AG08396 (cell line): ENCODE measurements at places on chromosomes 6 and 20.

GRCh38 chr20:53622247-53623133 lies 28.9 kb upstream of the ZNF217 start:
- DNase-seq = no peak

DNA sequence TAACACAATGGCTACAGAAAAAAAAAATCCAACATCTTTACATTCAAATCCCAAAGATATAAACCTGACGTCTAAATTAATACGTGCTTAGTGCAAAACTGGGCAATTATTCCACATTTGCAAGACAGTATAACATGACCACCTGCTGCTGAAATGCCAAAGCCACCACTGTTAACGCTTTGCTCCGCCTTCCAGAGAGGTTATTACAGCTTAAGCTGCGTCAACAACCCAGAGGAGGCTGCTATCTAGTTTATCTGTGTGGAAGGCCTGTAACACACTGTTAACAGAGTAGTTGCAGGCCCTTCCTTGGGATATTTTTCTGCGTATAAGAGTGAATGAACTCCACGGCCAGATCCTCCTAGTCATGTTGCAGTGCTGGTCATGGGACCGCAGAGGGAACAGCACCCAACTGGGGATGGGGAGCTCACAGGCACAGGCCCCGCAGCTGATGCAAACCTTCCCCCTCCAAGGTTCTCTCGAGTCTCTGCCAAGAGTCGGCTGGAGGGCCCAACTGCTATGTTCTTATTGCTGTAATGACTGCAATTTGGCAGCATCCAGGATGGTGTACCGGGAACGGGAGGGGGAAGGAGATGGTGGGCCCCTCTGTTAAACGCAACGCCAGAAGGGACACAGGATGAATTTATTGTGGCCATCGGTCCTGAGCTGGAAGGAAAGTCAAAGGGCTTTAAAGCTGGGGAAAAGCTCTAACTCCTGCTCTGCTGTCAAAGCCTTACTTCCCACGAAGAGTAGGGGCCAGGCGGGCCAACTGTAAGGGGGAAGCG lies 993 bp upstream of the NCOA7 start:
- peak; percentile 30 for DNase-seq

- no peak for DNase-seq
Measured at GRCh38 chr20:57579898-57580447, 19.1 kb downstream of the PCK1 start.

- DNase-seq = no peak
Measured at GRCh38 chr20:57558614-57559288, 2.2 kb upstream of the PCK1 start.

GRCh38 chr6:33546766-33547165 lies 33.3 kb downstream of the BAK1 start:
- DNase-seq = no peak

DNA sequence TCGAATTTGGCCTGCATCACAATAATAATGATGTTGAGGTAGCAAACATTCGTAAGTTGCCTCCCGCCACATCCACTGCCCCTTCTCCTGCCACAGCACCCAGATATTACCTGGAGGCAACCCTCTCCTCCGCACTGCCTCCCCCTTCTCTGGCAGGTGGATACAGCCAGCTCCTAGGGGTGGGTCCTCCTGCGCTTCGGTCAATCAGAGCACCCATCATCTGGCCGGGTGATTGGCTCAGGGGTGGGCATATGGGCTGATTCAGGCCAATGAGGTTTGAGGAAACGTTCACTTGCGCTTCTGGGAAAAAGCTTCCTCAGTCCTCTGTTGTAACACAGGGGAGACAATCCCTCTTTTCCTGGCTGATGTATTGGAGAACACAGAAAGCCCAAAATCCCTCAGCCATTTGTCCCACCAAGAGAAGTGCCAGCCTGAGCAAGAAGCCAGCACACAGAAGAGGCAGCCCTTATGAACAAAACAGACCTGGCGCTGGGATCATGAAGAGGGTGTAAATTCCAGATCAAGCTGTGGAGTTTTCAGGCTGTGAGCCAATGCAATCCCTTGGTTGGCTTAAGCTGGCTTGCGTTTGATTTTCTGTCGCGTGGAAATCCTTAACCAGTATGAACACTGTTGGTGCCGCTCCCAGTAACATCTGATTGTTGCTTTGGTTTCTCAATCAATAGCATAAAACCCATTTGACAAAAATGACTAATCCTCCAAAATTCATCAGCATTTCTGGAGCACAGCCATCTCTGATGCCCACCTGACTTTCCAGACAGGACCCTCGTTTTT lies 82.2 kb downstream of the PRDM1 start:
- no peak for DNase-seq

DNA sequence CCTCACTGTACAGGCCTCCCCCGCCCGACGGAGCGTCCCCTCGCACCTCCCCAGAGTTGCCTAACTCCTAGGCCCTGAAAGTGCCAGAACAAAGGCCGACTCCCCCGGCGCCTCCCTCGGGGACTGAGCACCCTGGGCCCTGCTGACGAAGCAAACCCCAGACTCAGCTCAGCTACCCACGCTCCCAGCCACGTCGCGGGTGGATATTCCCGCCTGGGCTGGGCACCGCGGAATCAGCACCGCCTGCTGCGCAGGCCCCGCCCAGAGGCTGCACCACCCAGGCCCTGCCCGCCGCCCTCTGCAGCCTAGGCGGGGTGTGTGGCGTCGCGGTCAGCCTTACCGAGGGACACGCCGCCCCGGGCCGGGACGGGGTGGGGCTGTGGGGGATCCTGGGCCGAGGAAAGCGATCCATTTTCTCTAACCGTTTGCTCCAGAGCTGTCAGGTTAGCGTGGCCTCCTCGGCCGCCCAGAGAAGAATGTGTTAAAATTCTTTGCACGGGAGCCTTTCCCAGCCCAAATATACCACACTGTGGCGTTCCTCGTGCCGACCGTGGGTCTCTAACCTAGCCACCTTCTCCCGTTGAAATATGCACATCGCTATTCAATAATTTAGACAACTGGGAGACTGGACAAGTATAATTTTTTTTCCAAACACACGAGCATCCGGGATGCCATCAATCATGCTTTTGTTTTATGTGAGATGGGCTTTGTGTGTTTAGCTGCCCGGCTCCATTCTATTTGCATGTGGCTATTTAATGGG lies 31.4 kb downstream of the TFAP2A start:
- DNase-seq = no peak

DNA sequence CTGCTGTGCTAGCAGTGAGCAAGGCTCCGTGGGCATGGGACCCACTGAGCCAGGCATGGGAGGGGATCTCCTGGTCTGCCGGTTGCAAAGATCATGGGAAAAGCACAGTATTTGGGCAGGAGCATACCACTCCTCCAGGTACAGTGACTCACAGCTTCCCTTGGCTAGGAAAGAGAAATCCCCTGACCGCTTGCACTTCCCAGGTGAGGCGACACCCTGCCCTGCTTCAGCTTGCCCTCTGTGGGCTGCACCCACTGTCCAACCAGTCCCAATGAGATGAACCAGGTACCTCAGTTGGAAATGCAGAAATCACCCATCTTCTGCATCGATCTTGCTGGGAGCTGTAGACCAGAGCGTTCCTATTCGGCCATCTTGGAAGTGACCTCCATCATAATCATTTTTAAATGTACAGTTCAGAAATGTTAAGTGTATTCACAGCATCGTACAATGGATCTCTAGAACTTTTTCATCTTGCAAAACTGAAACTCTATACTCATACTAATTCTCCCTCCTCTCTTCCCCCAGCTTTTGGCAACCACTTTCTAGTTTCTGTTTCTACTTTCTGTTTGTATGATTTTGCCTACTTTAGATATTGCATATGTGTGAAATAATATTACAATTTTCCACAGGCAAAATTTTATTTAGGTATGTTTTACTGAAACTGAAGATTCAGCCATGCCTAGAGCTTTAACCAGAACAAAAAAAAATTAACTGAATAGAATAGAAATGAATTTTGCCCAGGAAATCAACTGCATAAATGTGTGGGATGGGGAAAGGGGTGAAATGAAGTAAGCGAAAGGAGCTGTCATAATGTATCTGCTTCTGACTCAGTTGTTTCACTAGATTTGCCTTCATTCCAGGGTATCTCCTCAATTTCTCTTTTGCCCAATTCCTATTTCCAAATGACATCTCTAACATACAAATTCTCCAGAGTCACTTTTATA lies 100.0 kb downstream of the RWDD2A start:
- no peak for DNase-seq

DNA sequence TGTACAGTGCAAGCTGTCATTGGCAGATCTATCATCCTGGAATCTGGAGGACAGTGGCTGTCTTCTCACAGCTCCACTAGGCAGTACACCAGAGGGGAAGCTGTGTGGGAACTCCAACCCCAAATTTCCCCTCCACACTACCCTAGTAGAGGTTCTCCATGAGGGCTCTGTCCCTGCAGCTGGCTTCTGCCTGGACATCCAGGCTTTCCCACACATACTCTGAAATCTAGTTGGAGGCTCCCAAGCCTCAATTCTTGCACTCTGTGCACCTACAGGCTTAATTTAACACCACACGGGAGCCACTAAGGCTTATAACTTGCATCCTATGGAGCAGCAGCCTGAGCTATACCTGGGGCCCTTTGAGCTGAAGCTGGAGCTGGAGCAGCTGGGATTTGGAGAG lies 43.0 kb upstream of the TRIM39 start:
- DNase-seq = no peak

GRCh38 chr6:89357390-89357789 lies 4.9 kb upstream of the UBE2J1 start:
- DNase-seq = no peak

DNA sequence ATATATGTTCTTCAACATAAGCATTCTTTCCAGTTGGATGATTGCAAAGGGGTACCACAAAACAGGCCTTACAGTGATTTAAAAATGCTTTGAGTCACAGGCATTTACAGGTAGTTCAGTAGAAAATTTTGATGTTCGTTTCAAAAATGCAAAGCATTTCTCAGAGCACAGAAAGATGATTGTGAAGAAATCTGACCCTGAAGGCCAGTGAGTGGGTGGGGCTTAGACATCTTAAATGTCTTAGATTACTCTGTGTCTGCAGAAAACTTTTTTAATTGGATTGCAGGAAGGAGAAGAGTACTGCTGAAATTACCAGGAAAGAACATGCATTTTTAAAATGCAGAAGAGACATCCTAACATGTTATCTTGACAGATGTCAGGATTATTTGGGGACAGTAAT lies 268.3 kb downstream of the CDKAL1 start:
- no peak for DNase-seq

- DNase-seq = no peak
Measured at GRCh38 chr6:30000156-30000791, 57.9 kb downstream of the HLA-A start.

DNA sequence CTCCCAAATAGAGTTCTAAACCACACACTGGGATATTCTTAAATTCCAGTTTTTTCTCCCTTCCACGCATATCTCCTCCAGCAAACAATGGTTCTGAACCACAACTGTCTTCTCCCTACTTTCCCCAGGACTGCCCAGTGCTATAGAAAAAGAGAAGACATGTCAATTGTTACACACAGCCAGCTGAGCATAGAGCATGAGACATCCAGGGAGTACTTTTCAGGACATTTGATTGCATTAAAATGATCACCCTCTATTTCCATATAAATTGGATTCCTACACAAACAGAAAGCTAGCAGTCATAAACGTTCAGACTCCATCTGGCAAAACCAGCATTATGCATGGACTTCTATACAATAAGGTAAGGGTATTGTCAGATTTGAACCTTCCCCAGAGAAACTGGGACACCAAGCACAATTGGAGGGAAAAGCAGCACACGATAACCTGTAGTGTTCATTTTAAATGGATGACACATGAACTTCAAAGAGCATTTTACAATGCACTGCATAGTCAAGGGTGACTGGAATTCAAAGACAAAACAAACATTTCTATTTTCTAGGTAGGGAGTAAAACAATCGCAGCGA lies 93.1 kb upstream of the HEY2 start:
- DNase-seq = no peak

- no peak for DNase-seq
Measured at GRCh38 chr20:62734326-62734725, 25.7 kb downstream of the NTSR1 start.

- DNase-seq = no peak
Measured at GRCh38 chr6:139713424-139713823, 339.0 kb upstream of the CITED2 start.

- no peak for DNase-seq
Measured at GRCh38 chr6:6659600-6660327, 71.2 kb downstream of the LY86 start.

- DNase-seq = no peak
Measured at GRCh38 chr6:12356431-12356830, 66.3 kb downstream of the EDN1 start.

- no peak for DNase-seq
Measured at GRCh38 chr20:44465001-44465560, 10.6 kb upstream of the TTPAL start.
